ENCODE measurements at places on chromosomes 12 and 14. TPM values are rescaled to one million over a fixed set of nuclear protein-coding genes. Genes with fewer than 3 reads are reported as not detected.

MYH6 gene
- total RNA-seq, result not detected

COCH gene
- 30.0 TPM for total RNA-seq

CD69 gene
- not detected for total RNA-seq

FOXN4 gene
- 0.26 TPM for total RNA-seq

PAX9 gene
- total RNA-seq, result not detected

OR4K17 gene
- total RNA-seq, result not detected

All from H1 (cell line).